Activated CD8-positive, alpha-beta memory T cell treated with anti-CD3 and anti-CD28 coated beads, Interleukin-2, amount 50 U/mL, for 48 hours (primary cell): ENCODE measurements at places on chromosomes 4 and X.

DNA sequence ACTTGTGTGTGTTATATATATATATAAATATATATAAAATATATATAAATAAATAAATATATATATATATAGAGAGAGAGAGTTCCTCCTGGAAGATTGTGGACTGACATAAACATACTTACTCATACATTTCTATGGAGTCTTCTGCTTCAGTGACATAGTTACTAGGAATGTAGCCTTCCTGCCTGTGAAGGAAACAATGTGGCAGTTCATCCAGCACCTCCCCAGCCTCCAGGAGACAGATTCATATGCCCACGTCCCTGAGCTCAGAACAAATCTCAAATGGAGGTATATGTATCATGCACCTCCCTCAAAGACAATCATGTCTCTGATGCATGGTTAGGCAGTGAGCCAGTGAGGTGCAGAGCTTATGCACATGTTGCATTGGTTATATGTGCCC is 11.4 kb upstream of the TIMM8A start:
- no peak for DNase-seq

DNA sequence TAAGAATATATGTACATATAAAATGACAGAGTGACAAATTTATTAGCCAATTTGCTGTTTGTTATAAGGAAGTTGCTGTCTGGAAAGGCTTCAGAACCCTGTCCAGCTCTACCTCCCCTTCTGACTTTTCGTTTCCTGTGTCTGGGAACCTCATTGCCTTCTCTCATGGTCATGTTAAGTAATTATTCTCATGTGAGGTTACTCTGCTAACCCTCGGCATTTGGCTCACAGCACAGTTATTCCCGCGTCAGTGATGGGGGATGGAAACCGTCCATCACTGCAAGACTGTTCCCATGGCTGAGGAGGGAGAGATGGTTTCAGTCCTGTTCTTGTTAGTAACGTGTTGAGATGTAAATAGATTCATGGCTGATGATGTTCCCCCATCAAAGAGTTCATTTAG is 11.9 kb downstream of the EDNRA start:
- DNase-seq: no peak

- no peak for DNase-seq
Observed at GRCh38 chr4:151569650-151570049, 160.7 kb downstream of the FHIP1A start.

GRCh38 chr4:41505161-41505661 is 32.7 kb upstream of the LIMCH1 start:
- no peak for DNase-seq

GRCh38 chr4:20253735-20254409 is 2.2 kb downstream of the SLIT2 start:
- peak; percentile 46 for DNase-seq

DNA sequence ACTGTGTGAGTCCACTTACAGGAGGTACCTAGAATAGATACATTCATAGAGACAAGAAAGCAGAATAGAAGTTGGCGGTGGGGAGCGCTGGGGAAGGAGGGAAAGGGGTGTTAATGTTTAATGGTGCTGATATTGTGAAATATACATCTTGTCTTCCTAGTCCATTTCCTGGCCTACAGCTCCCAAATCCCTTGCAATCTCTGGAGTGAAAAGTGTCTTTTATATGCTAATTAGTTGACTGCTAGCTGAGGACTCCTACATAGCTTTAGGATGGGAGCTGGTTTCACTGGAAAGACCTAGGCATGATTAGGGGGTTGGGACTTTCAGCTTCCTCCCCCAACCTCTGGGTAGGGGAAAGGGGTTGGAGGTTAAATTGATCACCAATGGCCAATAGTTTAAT is 36.0 kb downstream of the FUNDC1 start:
- DNase-seq: no peak

DNA sequence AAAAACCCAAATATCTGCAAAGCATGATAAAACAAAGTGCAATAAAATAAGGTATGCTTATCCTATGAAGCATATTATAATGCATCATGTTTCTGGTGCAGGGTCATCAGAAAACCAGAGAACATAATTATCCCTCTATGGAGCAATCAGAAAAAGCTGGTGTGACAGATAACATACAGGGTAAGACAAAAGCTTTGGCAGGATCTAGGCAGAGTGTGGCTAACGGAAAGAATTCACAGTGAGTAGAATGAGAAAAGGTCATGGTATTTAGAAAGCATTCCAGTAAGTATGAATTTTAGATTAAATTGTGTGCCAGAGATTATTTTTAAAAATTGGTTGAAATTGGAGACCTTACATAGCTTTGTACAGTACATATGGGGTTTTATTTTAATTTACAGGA is 29.0 kb upstream of the UGT2B4 start:
- no peak for DNase-seq

DNA sequence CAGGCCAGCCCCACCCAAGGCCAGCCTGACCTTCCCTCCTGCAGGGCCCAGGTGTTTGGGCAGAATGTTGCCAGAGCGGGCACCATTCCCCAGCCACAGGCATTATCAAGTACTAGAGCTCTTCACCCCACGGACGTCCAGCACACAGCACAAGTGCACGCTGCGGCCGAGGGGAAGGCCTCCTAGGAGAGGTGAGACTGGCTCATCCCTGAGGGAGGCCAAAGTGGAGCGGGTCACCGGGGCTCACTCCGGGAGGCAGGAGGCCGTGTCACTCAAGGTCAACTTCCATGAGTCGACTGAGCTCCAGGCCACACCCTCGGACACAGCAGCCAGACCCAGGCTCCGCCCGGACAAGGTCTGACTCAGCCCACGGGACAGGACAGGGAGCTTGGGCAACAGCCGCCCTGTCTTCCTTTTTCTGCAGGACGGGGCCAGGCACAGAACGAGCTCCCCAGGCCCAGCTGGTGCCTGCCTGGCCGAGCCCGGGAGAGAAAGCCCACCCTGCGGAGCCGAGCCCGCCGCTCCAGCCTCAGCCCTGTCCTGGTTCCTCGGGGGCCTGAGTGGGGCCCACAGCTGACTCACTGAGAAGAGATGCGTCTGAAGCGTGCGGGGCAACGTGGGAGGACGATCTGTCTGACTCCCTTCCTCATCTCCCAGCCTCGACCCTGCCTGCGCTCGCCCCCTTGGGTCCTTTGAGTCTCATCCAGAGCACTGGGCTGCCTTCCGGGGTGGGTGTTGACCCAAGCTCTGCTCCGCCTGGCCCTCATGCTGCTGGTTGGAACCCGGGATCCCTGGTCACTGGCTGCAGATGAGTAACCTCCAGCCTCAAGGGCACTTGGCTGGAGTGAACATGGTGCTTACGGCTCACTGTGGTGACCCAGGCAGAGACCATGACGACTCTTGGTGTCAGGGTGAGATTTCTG is 1.6 kb downstream of the SLC49A3 start:
- no peak for DNase-seq

DNA sequence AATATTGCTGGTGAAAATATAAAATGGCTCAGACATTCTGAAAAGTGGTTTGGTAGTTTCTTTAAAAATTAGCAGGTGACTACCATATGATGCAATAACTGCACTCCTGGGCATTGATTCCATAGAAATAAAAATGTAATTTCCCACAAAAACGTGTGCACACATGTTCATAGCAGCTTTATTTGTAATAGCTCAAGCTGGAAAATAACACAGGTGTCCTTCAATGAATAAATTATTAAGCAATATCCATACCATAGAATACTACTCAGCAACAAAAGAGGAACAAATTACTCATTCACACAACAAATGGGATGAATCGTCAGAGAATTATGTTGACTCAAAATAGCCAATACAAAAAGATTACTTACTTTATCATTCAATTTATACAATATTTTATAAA is 893.7 kb upstream of the SLIT2 start:
- DNase-seq: no peak

DNA sequence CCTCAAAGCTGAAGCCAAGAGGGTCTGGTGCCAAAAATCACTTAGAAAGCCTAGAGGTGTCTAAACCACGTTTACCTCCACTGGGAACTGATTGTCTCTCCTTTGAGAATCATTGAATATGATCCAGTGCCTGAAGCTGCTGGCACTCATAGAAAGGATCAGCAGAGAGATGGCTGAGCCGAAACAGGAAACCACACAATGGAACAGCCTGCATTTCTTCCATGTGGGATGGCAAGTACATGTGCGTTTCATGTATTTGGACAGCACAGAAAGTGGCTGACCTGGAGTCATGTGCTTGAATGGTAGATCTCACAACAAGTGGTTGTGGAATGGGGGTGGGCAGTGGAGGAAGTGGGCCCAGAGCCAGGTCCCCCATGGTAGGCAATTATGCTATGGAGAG is 533.7 kb downstream of the INPP4B start:
- DNase-seq: no peak

GRCh38 chrX:118498755-118499154 is 3.1 kb downstream of the DOCK11 start:
- DNase-seq: no peak
